ENCODE measurements at places on chromosomes 3 and 15.

DNA sequence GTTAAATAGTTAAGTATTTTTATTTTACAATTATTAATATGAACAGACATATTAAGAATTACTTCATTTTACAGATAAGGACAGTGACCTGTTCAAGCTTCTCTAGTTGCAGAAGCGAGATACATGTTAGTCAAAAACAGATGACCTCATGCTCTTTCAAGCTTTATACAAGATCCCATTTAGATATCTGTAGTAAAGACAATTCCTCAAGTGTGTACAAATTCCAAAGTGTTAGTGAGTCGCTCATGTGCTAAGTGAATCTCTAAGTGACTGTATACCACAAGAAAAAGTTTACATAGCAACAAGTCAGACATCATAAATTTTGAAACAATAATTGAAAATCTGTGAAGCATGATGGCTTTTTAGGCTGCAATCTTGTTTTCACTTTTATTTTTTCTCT lies 293.8 kb downstream of the ROBO1 start:
- no peak for DNase-seq

DNA sequence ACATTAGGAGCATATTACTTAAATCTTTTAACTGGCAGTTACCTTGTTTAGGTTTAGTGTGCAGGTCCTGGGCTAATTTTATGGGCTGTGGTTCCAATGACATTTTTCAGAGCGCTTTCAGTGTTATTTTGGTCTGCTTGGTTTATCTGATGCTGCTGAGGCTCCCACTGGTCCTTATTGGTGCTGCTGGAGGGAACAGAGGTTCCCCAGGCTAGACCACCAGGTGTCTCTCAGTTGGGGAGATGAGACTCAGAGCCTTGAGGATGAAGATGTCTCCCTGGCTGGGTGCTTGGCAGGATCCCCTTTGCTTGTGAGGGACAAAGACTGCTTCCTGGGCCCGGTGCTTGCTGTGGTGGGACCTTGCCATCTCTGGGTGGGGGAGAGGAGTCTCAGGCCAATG lies 28.3 kb upstream of the TASOR start:
- DNase-seq, result no peak

DNA sequence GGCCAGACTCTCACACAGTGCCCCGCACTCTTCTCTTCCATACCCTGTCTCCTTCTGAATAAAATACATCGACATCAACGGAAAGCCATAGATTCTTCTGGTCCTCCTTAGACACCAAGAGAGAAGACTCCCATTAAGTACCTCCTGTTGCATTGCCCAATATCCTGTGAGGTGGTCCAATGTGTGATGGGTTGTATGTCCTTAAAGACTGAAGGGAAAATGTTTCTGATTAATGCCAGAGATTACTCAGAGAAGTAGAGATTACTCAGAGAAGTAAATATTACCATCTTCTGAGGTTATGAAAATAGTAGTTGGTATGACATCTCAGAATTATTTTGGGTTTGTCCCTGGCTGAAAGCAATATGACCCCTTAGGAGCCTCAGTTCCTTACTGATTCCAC lies 60.8 kb upstream of the GALNT15 start:
- no peak for DNase-seq

GRCh38 chr3:179421500-179421899 lies 29.8 kb downstream of the GNB4 start:
- DNase-seq, result no peak

DNA sequence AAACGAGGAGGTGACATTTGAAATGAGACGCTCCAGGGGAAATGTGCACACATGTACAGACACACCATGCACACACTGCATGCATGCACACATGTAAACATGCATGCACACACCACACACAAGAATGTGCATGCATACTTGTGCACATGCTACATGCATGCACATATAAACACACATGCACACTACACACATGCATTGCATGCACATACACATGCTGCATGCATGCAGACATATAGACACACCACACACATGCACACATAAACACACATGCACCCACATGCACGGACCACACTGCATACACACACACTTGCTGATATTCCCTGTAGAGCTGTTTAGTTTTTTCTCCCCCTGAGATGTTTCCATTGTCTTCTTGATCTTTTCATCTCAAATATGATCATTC lies 37.8 kb upstream of the SLC6A1 start:
- DNase-seq, result no peak

DNA sequence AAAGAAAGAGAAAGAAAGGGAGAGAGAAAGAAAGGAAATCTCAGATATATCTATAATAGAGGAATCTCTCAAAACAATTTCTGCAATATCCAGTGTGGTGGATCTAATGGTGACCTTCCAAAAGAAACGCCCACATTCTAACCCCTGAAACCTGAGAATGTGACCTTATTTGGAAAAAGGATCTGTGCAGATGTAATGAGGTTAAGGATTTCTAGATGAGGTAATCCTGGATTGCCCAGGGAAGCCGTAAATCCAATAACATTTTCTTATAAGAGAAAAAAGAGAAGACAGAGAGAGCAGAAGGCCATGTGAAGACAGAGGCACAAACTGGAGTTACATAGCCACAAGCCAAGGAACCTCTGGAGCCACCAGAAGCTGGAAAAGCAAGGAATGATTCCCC lies 307.6 kb downstream of the ZBTB20 start:
- DNase-seq, result no peak

GRCh38 chr15:90233387-90234095 lies at the start of gene CIB1:
Gene CIB1 (minus strand): TSS chr15:90233941. CDS start chr15:90233885, 56 bp downstream.
- peak; percentile 99 for DNase-seq

DNA sequence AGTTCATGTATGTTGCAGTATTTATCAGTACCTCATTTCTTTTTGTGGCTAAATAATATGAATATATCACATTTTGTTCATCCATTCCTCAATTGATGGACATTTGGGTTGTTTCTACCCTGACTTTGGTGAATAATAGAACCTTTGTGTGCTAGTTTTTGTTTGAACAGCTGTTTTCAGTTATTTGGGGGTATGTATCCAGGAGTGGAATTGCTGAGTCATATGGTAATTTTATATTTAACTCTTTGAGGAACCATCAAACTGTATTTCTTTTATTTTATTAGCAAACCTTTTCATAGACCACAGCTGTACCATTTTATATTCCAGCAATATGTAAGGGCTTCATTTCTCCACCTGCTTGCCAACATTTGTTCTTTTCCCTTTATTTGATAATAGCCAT lies 38.4 kb upstream of the RBM5 start:
- no peak for DNase-seq

GRCh38 chr15:45674677-45675076 lies 39.8 kb downstream of the SQOR start:
- DNase-seq, result no peak

DNA sequence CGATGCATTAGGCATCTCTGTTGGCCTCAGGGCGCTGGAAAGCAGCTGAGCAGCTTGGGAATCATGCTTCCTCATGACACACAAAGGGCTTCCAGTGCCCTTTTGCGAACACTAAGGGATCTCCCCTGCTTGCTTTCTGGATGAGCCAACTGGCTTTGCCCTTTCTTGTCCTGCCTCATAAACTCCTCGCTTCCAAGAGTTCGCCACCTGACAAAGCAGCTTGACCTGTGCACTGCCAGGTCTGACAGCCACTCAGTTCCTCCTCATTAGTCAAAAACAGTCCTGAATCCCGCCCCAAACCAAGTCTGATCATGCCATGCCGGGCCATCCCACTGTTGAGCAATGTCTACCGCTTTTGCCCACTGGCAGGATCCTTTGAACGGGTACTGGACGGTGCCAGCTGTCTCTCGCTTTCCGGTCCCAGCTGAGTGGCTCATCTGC lies 265.4 kb upstream of the LYSMD4 start:
- no peak for DNase-seq

DNA sequence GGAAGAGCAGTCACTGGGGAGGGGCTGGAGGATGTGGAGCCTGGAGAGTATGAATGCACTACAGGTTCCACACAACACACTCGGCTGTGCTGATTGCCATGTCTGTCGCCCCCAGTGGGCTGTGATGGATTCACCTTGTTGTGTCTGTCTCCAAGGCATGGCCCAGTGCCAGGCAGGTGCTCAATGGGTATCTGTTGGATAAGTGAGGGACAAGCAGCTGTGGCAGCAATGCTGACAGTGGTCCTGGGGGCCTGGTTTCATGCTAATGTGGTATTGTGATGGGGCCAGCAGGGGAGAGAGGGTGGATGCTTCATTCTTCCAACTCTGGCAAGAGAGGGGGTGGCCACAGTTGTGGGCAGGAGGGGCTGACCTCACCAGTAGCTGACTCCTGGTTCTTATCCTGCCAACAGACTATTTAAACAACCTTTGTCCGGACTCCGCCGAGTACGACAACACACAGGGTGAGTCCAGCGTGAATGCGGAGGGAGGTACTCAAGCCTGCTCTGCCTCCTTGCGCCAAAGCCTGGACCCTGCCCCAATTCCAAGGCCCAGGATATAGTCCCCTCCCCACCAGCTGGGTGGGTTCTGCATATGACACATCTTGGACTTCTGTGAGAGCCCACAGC lies 47.3 kb upstream of the NR2C2 start:
- DNase-seq, result no peak

DNA sequence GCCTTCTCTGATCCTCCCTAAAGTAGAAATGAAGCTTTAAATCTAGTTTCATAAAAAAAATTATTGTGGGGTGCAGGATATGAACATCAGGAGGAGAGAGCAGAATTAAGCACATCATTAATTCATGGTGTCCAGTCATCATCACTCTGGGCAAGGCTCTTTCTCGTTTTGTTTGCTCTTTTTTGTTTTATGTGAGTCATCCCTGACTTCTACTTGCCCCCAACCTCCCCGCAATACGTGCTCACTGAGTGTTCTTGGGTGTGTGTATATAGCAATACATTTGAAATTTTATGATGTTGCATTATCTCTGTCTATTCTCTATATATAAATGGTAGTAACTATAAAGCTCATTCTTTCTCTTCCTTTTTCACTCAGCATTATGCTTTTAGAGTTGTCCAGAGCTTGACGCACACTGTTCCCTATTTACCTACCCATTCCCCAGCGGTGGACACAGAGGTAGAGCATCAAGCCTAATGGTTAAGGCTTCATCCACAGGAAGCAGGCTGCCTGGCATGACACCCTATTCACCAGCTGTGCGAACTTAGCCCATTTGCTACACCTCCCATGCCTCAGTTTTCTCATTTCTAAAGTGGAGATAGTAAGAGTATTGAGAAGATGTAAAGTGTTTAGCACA lies 72.3 kb downstream of the CD200R1L start:
- DNase-seq, result no peak

DNA sequence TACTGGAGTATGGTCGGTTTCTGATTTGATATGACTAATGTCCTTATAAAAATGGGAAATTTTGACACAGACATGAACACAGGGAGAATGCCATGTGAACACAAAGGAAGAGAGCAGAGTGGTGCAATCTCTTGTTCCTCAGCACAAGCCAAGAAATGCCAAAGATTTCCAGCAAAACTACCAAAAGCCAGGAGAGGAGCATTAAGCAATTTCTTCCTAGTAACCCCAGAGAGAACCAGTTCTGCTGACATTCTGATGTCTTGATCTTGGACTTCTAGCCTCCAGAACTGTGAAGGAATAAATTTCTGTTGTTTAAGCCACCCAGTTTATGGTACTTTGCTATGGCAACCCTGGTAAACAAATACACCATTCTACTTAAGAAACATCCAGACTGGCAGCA lies 227.8 kb upstream of the MRPL3 start:
- no peak for DNase-seq

DNA sequence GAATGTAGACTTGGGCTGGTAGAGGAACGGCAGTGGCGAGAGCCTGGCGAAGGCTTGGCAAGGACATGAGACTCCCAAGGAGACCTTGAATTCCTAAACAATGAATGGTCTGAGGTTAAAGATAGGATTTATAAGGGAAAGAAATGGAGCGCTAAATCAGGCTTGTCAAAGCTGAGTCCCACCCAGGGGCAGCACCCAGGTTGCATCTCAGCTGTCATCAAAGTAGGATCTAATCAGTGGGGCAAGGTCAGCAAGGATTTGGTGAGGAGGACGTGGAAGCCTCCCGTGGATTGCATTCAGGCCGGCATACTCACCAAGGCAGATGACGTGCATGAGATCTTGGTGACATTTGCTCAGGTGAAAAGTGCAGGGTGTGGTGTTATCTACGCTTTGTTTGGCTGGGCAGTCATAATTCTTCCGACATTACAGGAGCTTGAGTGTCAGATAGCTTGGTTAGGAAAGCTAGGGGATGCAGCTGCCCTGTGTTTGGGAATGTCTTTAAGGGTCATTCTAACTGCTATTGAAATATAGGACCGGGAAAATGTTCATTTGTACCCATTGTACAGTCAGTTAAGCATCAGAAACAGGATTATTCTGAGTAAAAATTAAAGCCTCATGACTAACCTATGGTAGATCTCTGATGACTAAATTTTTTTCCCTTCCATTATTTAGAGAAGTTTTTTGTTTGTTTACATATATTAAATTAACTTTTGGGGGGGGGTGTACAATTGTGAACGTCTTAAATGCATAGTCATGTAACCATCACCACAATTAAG lies 99.4 kb upstream of the TSC22D2 start:
- DNase-seq, result no peak

GRCh38 chr15:78265752-78266224 lies 1.4 kb downstream of the DNAJA4 start:
- DNase-seq, result no peak

DNA sequence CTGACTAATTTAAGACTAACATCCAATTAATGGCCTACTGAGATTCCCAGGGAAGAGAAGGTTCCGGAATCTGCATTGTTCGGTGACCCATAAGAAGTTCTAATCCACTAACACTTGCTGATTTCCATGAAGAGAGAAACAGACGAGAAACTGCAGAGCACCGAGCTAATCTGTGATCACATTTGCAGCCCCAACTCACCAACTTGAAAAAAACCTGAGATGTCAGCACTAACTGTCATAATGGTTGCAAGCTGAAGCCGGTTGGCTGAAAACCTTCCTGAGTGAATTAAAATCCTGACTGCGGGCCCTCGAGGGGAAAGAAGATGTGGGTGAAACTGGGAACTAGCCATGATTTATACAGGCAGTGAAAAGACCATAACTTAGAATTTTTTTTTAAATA lies 204.8 kb upstream of the IGF1R start:
- no peak for DNase-seq

GRCh38 chr15:40964006-40964405 lies 10.7 kb downstream of the CHAC1 start:
- no peak for DNase-seq

- no peak for DNase-seq
These were observed 92.2 kb downstream of the KLHL25 start for GRCh38 chr15:85702321-85703101.

- DNase-seq, result no peak
These were observed 753.4 kb downstream of the FHIT start for GRCh38 chr3:60497902-60498301.

DNA sequence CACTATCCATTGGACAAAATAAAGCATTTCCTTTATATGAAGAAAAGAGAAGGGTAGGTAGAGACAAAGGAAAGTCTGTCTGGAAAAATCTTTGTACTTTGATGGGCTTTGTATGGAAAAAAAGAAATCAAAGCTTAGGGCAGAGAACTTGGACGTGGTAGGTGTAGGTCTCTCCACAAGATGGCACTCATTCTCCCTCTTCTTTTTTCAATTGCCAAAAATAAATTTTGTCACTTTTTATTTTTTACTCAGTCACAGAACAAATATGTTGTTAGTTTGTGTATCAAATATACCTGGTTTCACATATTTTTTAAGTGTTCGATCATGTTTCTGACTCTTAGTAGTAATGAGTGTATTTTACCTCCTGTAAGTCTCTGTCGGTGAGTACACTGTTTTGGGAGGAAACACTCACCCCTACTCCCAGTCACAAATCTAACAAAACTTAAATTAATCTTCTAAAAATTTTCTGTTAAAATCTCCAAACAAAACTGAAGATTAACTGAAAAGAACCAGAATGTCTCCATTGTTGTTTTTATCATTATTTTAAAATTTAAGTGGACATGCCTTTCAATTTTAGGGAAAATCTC lies 415.8 kb upstream of the GOLIM4 start:
- DNase-seq, result no peak

- no peak for DNase-seq
These were observed 35.8 kb downstream of the BTD start for GRCh38 chr3:15637131-15637951.
